Left renal pelvis (tissue), 4 donors: ENCODE measurements at places on chromosomes 16 and 17.

- no peak for DNase-seq
Measured at GRCh38 chr17:63347475-63347874, 98.6 kb downstream of the CYB561 start.

GRCh38 chr17:40967582-40967981 is 834 bp upstream of the KRT39 start:
- DNase-seq = no peak

- no peak for DNase-seq
Measured at GRCh38 chr17:64004903-64005733, 7.0 kb downstream of the PRR29 start.

DNA sequence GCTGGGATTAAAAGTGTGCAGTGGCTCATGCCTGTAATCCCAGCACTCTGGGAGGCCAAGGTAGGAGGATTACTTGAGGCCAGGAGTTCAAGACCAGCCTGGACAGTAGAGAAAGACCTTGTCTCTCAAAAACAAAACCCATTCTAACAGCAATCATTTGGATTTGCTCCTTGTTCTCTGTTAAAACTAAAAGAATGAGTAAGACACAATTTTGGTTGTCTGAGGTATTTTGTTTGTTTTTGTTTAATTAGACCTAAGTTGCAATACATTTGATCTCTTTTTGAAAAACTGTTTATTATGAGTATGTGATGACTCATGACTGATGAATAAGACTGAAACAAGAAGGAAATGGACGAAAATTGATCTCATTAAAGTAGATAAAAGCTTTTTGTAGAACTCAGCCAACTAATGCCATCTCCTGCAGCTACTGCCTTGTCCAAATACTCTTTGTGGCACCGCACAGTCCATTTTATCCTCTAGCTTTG is 29.0 kb downstream of the GLG1 start:
- no peak for DNase-seq

GRCh38 chr16:83315271-83315670 is 492.5 kb upstream of the HSBP1 start:
- no peak for DNase-seq

- DNase-seq = no peak
Measured at GRCh38 chr16:81170824-81171223, 67.7 kb upstream of the BCO1 start.

DNA sequence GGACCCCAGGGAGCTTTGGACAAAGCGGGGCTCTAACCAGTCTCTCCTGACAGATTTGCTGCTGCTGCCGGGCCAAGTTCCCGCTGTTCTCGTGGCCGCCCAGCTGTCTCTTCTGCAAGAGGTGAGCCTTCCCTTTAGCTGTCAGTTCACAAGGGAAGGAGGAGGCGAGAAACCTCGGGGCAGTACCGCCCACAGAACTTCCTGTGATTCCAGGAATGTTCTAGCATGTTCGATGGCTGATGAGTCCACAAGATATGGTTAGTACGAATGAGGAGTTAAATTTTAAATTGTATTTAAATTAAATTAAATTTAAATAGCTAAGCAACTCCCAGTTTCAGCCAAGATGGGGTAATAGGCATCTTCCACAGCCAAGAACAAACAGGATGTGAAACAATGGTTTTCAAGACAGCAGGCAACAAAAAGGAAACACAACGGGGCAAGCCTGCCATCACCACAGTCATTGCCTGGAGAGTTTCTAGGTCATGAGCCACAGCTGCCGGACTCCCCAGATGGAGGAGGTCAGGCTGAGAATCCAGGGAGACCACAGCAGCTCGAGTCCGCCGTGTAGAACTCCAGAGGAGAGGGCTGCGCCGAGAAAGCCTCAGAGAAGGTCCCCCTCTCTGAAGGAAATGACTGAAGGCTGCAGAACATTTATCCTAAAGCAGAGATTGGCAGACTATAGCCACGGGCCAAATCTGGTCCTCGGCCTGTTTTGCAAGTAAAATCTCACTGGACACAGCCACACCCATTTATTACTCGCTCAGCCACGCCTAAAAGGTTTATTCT is 9.5 kb upstream of the TCF25 start:
- no peak for DNase-seq

- DNase-seq = no peak
Measured at GRCh38 chr17:56926270-56926669, 12.4 kb upstream of the TRIM25 start.

DNA sequence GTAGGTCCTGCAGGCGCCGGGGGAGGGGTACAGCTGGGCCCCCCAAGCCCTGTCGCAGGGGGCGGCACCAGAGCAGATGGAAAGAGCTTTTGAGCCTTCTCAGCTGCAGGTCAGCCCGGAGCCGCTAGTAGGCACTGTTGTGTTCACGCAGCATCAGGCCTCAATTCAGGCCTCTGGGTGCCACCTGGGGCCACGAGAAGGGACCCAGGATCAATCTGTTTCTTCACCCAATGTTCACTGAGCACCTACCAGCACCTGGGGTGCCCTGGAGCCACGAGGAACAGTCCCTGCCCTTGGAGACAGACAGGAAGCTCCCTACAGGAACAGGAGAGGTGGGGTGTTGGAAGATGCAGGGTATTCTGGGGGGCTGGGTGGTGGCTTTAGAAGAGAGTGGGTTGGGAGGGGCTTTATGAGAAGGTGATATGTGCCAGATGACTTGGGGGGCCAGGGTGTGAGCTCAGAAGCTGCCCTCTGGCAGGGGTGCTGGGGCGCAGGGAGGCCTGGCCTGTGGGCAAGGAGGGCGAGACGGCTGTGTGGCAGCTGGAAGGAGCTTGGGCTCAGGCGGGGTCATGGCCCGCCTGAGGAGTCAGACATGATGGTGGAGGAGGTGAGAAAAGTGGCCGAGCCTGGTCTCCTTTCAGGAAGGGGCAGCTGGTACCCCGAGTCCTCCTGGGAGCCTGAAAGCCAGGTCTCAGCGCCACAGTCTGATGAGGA is 121.9 kb upstream of the GSE1 start:
- DNase-seq = no peak

DNA sequence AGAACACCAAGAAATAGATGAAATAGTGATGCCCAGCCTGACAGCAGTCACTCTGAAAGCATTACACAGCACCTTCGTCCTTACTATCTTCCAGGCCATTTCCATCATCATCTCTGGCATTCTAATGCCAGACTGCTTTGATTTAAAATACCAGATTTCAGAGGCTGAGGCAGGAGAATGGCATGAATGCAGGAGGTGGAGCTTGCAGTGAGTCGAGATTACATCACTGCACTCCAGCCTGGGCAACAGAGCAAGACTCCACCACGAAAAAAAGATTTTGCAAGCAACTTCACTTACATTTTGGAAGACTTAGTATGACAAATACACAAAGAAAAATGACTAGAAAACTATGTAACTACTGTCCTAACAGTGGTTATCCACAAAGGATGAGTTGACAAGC is 244.0 kb downstream of the CPPED1 start:
- DNase-seq = no peak

- DNase-seq = no peak
Measured at GRCh38 chr17:77320485-77321256, 179.9 kb downstream of the SEC14L1 start.

GRCh38 chr16:57802341-57803133 is at the start of gene KIFC3:
KIFC3 (minus strand) TSS chr16:57802491; CDS start chr16:57798243, 4,248 bp downstream.
- peak; percentile 74 for DNase-seq

DNA sequence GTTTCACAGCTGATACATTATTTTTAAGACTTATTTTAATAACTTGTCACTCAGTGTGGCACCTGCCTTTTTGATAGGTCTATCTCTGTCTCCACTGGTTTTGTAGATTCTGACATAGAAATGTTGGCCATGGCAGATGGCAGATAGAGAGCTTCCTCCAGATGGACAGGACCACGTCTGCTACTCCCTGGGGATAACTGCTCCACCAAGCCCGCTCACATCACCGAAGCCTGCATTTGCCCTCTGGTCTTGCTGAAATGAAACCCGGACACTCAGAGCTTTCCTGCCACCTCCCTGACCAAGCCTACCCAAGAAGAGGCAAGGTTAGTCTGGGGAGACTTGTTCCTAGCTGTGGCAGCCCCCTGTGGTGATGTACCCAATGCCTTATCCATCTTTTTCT is 16.4 kb upstream of the HAP1 start:
- DNase-seq = no peak

DNA sequence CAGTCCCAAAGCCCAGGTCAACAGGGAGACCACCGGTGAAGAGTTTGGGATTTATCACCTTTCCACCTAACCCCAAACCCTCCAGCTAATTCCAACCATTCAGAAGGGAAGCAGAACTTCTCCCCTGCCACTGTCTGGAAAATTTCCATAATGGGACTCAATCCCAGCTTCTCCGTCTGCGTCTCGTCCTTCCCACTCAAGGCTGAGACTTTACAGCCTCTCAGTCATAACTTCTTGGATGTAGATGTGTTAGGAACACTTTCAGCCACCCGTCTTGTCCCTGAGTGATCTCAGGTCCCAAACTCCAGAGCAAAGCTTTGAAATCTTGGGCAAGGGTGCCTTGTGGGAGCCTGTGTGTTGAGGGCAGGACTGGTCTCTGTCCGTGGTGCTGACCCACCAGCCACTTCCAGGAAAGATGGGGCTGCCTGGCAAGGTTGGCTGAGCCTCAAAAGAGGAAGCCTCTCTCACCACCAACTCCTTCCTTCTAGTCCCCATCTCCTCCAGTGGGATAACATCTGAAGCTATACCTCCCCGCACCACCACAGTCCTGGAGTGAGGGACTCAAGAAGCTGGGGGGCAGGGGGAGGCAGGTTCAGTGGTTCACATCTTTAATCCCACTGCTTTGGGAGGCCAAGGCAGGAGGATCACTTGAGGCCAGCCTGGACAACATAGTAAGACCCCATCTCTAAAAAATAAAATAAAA is 9.3 kb downstream of the GAS2L2 start:
- DNase-seq = no peak

- peak; percentile 45 for DNase-seq
Measured at GRCh38 chr17:7989781-7990655, 12.4 kb upstream of the GUCY2D start.

- DNase-seq = no peak
Measured at GRCh38 chr16:59192551-59193199, 458.6 kb upstream of the GOT2 start.

- DNase-seq = no peak
Measured at GRCh38 chr17:57518587-57519581, 226.2 kb downstream of the CCDC182 start.

GRCh38 chr16:22874394-22874793 is 60.4 kb downstream of the HS3ST2 start:
- DNase-seq = no peak

GRCh38 chr17:57744195-57745170 is 616 bp downstream of the CCDC182 start:
- no peak for DNase-seq

DNA sequence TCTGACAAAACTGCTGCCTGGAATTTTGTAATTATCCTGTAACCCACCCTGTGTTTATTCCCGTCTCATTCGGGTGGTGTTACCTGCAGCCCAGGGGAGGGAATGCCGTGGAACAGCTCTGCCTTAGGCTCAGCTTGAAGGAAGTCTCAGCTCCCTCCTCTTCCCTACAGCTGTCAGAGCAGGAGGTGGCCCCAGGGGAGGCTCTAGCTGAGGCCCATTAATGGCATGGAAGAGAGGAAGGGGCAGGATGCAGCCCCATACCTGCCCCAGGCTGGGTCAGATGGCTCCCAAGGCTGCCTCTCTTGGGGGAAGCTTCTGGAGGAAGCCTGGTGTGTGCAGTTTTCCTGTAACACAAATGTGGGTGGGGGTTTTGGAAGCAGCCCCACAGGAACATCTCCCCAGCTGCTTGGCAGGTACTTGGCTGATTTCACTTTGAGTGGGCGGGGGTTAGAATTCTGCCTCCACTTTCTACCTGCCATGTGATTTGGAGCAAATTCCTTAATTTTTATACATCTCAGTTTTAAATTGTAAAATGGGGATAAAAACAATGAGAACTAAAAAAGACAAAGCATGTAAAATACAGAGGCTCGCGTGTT is 103.9 kb downstream of the MGAT5B start:
- no peak for DNase-seq

DNA sequence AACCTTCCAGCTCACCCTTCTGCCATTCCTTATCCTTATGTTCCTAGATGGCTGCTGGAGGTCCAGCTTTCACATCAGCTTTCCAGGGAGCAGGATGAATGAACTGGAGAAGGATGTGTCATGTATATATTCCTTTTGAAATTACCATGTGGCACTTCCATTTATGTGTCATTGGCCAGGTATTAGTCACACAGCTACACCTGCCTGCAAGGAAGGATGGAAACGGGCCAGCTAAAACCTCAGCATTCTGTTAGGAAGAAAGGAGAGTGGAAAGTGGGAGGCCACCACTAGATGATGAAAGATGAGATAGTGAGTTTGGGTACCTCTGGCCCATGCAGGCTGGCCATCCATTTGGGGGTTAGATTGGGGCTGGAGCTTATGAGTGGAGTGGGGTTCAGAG is 67.5 kb downstream of the KSR1 start:
- DNase-seq = no peak

DNA sequence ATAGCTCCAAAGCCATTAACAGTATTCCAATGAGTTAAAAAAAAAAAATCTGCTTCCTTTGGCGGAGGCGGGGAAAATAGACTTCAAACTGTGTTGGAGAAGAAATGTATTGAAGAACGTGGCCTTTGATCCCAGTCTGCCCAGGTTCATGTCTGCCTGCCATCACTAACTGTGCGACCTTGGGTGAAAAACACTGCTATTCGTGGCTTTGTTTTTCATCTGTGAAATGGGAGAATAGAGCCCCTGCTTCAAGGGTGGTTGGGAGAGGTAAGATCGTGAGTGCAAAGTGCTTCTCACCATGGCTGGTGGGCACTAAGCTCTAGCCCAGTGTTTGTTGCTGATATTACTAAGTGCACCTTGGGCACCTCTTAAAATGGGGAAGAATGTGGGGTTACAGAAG is 69.5 kb downstream of the VPS35L start:
- no peak for DNase-seq

GRCh38 chr16:30600929-30601328 is 9.3 kb downstream of the ZNF689 start:
- no peak for DNase-seq

- DNase-seq = no peak
Measured at GRCh38 chr16:67006930-67007658, 18.7 kb downstream of the CES4A start.

DNA sequence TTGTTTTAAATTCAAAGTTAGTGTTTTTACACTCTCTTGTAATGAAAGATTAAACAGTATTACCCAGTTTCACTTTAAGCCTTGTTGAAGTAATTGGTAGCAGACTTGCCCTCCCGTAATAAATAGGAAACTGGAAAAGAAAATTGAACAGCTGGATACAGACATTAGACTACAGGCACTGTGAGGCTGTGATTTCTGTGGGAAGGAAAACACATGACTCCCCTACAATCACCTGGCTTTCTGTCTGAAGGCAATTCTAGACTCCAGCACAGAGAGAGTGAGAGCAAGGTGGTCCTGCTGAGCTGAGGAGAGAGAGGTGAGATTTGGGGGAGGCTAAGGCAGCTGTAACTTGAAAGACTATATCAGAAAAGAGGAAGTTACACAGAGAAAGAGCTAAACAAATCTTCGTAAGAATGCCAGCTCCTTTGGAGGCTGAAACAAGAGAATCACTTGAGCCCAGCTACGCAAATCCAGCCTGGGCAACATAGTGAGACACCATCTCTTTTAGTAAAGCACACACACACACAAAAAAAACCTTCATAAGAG is 57.8 kb upstream of the CDYL2 start:
- DNase-seq = no peak
